Left hindlimb (tissue), 1 donor: ENCODE measurements at places on chromosomes 13 and 19.

DNA sequence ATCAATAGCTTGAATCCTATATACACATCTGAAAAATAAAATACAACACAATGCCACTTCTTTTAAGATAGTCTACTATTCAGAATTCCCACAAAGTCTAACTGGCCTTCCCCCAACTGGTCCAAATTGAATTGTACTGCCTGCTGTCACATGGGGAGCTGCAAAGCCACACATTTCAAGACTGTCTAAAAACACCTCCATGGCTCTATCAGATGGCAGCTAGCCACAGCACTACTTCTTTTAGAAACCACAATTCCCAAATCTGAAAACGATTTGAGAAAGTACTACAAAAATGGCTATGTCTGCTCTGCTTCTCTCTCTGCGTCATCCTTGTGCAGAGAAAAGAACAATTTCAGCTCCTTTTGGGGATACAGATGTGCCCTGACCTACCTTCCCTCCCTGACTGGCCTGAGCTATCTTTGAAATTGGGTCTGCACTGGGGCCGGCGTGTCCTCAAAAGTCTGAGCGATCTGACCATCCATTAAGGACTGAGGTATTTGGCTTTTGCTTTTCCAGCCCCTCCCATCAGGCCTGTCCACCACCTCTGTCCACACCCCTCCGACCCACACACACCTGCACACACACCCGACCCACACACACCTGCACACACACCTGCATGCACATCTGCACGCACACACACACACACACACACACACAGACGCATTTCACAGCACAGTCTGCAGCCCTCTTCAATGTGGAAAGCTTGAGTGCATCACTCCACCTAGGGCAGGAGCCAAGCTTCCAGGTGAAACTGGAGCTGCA is 68.6 kb upstream of the IPO5 start:
- DNase-seq: no peak

- no peak for DNase-seq
Measured at GRCh38 chr19:2542341-2543069, 66.6 kb downstream of the GADD45B start.

GRCh38 chr19:3178973-3179738 is 587 bp downstream of the S1PR4 start:
- DNase-seq: no peak

DNA sequence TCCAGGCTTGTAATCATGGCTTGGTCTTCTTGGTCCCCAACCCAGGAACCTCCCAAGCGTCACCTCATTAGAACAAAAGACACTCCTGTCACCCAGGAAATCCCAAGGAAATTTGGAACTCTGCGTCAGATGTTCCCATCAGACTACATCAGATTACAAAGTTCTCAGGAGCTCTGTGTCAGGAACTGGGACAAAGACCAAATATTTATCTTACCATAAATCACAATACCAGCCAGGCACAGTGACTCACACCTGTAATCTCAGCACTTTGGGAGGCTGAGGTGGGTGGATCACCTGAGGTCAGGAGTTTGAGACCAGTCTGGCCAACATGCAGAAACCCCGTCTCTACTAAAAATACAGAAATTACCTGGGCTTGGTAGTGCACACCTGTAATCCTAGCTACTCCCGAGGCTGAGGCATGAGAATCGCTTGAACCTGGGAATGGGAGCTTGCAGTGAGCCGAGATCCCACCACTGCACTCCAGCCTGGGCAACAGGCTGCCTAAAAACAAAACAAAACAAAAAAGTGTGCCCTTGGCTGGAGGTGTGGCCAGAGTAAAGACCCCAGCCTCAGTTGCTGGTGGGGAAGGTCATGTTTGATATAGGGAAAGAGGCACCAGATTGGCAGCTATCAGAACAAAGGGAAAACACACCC is 16.7 kb upstream of the CCDC124 start:
- no peak for DNase-seq

DNA sequence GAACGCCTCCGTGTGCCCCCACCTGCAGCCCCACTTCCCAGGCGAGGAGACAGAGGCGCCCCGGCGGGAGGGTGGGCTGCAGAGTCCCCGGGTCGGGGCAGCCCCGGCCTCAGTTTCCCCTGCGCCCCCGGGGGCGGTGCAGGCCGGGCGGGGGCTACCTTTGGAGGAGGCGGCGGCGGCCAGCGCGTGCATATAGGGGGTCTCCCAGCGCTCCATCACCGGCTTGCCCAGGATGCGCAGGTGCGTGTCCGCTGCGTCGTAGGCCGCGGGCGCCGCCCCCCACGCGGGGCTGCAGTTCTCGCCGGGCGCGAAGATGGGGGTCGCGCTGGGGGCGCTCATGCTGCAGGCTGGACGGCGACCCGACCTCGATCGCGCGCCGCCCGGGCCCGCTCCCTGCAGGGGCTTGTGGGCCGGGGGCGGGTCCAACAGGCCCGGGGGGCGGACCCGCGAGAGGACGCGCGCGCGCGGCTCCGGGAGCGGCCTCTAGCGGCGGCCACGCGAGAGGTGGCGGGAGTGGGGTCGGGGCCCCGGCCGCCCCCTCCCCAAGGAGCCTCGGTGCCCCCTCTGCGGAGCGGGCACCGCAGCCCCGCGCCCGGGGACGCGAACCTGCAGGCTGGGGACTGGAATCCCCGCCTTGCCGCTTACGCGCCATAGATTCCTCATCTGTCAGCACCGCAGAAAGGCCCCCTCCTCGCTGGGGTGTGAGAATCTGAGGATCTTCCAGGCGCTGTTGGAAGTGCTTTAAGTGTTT is at the start of gene GAMT:
GAMT (minus strand) TSS at position 405 of the 751 bp plus-strand sequence; CDS start at position 339, 66 bp downstream.
- peak; percentile 62 for DNase-seq

DNA sequence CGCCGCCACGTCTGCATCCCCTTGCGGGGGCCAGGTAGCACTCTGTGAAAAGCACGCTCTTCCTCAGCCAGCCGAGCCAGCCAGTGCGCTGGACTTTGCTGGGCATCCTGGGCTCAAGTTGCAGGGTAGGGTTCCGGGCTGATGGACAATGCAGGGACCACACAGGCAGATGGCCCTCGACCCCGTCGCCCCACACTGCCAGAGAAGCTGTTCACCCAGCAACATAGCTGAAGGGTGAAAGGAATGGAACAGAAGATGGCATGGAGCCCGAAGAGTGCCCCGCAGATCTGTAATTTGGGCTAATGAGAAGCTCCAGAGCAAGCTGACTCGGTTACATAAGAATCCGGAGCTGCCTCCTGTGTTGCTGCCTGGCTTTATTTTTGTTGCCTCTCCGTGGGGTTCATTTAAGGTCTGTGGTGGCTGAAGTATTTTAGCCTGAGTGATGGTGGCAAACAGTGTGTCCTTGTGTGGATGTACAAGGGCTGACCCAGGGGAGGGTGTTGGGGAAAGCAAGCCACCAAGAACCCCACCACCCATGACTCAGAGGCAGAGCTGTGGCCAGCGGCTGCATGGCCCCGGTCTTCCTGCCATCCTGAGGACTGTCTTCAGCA is 105.8 kb downstream of the SOX1 start:
- no peak for DNase-seq

DNA sequence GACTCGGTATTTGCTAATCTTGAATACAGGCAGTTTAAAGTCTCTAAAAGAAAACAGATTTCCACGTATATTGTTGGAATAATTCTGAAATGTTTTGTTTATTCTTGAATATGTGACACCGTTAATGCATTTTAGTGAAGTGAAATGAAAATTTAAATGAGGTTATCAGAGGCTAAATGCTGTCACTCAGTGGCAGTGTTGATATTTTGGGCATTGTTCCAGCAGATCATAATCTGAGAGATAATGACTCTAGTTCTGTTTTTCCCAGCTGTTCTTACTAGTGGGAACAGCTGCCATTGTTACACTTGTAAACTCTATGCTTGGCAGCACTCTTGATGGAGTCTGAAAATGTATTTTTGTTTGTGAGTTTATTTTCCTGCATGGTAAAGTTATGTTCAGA is 365.6 kb upstream of the SLC10A2 start:
- DNase-seq: no peak

DNA sequence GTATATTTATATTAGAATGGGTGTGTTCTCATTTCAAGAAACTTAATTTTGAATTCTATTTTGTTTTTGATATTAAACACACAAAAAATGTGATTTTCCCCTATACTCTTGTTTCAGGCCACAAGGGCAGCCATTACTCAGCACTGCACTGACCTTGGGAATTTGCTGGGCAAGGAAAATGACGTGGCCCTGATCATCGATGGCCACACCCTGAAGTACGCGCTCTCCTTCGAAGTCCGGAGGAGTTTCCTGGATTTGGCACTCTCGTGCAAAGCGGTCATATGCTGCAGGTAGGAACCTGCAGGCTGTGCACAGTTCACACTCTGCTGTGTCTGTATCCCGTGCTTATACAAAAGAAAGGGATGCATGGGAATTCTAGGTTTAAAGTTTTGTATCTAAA is 327.3 kb downstream of the ATP8A2 start:
- no peak for DNase-seq

DNA sequence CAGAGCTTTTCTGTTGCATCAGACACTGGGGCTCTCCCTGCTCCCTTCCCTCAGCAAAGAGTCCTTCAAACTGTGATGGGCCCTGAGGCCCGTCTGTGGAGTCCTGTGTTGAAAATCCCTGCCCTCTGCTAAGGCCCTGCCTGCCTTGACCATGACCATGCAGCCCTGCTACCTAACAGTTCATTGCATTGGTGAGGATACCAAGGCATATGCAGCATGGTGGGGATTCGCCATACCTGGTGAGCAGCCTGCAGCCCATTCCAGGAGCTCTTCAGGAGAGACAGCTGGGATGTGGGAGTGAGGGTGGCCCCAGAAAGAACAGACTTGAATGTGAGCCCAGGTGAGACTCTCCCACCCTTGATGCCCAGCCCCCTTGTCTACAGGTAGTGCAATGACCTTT is 70.6 kb upstream of the GSX1 start:
- no peak for DNase-seq

GRCh38 chr13:49587311-49587847 is 2.0 kb upstream of the RCBTB1 start:
- DNase-seq: no peak

DNA sequence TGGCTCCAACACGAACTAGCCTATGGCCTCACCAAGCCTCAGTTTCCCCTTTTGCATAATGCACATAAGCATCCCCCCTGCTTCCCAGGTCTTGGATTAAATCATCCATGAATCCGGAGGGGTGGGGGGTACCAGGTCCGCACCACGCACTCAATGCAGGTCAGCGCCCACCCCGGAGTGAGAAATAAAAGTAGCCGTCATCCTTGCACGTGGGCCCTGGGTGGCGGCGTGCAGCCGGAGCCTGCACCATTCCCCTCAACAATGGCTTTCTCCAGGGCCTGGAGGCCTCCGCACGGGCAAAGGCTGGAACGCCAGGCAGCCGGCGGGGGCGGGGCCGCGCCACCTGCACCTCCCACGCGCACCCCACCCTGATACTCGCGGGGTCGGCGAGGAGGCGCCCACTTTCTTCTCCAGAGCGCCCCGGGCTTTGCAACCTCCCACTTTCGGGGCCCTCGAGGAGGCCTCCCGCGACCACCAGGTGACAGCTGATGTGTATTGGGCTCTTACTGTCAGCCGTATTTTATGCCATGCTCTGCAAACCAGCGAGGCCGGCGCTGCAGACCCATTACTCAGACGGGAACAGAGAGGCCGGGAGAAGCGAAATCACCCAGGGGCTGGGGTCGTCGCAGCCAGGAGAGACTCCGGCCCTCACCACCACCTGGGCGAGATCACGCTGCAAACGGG is 767 bp upstream of the GADD45B start:
- peak; percentile 70 for DNase-seq

DNA sequence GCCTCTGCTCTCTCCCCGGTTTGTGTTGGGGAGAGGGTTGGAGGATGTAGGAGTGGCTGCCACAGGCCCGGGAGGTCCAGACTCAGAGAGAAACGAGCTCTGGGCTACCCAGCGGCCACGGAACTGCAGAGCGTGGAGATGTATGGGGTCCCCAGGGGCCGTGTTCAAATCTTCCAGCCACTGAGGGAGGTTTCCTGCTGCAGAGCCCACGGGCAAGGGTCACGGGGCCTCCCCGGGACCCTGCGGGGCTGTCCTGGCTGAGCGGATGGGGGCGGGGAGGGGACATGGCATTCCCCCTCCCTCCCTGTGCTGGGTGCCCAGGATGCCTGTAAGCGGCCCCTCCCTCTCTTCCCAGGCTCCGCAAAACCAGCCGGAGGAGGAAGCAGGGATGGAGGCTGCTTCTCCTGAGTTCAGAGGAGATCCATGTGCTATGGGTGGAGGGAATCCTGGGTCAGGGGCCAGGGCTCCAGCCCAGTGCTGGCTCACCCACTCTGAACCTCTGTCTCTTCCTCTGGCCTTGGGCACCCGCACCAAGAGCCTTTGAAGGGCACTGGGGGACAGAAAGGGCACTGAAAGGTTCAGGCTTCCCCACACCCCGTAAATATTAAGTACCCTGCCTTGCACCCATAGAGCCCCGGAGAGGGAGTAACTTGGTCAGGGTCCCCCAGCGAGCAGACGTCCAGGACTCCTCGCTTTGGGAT is 22.6 kb downstream of the SMIM24 start:
- peak; percentile 75 for DNase-seq

GRCh38 chr13:98536729-98537128 is 40.2 kb downstream of the STK24 start:
- no peak for DNase-seq

GRCh38 chr13:43196750-43197370 is 173.5 kb downstream of the DNAJC15 start:
- no peak for DNase-seq
